Fibroblast of the aortic adventitia (primary cell): ENCODE measurements at places on chromosomes 7 and 10.

GRCh38 chr7:31896925-31897324, 173.3 kb downstream of the PDE1C start:
- no peak for DNase-seq

DNA sequence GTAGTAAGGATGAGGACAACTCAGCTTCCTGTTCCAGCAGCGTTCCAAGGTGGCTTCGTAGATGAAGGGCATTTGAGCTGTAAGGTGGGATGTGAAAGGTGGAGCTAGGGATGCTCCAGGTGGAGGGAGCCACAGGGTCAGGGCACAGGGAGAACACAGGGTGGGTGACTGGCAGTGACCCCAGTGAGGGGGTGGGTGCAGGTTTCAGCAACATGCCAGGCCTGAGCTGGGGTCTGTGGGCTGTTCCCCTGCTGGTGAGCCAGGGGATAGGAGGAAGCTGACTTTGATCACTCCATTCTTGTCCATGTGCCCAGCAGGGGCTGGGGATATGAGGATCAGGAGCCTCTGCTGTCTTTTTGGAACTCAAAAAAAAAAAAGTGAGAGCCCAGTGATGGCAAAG, 33.2 kb downstream of the CDH23 start:
- no peak for DNase-seq

DNA sequence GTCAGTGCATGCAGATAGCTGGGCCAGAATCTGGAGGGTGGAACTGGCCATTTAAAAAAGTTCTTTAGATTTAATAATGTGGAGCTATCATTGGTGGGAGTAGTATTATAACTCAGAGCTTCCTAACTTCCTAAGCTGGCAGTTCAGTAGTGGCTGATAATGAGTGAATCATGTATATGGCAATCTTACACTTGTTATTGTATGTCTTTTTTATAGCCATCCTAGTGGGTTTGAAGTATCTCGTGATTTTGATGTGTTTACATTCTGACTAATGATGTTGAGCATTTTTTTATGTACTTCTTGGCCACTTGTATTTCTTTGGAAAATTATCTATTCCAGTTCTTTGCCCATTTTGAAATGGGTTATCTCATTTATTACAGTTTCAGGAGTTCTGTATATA, 15.4 kb downstream of the TFAM start:
- peak; percentile 23 for DNase-seq

DNA sequence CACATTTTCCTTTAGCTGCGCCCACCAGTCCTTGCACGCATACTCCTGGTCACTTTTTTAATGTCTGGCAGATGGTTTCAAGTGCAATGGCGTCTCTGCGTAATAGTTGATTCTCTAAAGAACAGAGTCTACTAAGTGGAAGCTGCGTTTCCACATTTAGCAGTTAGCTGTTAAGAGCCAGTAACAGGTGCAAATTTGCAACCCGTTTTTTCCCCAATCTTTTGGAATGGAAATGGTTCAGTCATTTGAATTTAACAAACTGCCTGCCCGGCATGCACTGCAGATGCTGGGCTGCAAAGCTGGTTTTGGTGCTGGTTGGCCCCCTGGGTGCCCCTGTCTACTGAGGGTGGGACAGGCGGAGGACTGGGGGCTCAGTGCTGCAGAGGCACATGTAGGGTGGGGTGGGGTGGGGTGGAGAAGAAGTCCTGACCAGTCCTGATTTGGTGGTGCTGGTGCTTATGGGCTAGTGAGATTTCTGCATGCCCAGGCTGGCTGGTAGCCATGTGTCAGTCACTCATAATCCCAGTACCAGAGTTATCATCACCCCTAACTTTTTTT, 43.9 kb downstream of the CUX1 start:
- DNase-seq, result no peak

GRCh38 chr7:142468871-142469665, 211.2 kb upstream of the PRSS58 start:
- DNase-seq, result no peak

DNA sequence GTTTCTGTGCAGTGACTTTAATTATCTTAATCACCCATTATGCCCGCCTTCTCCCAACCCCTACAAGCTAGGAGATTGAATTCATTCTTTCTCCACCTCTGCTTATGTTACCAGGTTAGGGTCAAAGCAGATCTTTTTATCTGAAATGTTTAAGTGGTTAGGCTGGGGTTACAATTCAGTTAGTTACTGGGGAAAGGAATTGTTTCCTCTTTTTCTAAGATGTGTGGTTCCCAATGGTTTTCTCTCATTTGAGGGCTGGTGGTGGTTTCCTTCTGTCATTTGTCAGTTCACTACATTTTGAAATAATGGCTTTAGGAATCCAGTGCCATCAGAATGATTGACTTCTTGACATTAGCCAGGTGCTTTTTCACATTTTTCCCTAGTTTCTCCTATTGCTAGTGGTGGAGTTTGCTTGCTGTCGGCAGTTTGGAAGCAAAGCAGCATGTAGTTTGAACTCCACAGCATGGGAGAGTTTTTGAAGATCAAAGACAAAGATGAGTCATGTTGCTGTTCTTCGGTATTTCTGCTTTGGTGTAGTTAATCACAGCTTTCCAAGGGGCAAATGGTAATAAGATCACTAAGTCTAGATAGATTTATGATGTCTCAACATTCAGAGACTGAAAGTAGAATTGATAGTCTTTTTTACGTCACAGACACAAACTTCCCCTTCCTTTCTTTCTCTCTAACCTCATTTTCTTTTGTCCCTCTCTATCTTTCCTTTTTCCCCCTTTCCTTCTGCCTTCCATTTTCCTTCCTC, 168.2 kb downstream of the SND1 start:
- DNase-seq, result peak; percentile 57

- DNase-seq, result no peak
Measured at GRCh38 chr10:51905032-51905431, 205.6 kb upstream of the CSTF2T start.

- peak; percentile 19 for DNase-seq
Measured at GRCh38 chr7:95772298-95772770, at the start of gene DYNC1I1. Gene DYNC1I1 (plus strand): TSS chr7:95772554. CDS start chr7:95804730, 32,176 bp downstream.

- DNase-seq, result no peak
Measured at GRCh38 chr7:42593860-42594259, 318.0 kb downstream of the C7orf25 start.

DNA sequence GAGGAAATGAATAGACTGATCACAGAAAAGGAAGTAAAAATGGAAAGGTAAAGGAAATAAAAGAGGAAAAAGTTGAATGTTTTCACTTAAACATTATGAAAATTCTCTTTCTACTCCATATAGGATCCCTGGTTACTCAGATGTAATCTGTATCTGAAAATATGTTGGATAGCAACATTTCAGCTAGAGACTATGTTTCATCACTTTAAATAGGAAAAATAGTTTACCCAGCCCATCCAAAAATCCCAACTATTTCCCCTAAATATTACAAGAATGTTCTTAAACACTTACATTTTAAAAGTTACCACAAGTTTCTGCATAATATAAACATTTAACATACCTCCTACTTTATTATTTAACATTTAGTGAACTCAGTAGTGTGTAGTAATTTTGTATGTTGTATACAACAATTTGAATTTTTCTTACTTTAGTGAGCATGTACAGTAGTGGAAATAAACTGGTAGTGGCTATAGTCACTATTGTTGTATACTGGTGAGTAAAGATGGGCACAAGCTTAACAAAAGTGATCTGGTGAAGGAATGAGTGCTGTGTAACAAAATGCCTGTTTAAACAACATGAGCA, 27.1 kb downstream of the SLF2 start:
- peak; percentile 23 for DNase-seq

- no peak for DNase-seq
Measured at GRCh38 chr10:8039321-8039881, 15.1 kb upstream of the GATA3 start.

DNA sequence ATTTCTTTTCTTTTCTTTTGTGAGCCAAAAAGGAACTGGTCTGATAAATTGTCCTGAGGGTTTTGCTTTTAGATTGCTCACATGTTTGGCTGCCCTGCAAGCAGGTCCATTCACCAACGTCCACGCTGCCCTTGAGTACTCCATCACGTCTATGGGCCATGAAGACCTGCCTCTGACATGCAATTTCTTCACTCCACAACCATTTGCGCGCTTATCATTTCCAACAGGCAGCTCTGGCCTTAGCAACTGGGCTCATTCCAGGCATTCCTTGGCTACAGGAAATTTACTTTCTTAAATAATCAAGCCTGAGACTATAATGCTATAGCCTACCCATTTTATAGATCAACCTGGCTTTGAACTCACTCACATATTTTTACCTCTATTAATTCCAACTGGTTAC, 408.3 kb upstream of the C7orf33 start:
- no peak for DNase-seq

DNA sequence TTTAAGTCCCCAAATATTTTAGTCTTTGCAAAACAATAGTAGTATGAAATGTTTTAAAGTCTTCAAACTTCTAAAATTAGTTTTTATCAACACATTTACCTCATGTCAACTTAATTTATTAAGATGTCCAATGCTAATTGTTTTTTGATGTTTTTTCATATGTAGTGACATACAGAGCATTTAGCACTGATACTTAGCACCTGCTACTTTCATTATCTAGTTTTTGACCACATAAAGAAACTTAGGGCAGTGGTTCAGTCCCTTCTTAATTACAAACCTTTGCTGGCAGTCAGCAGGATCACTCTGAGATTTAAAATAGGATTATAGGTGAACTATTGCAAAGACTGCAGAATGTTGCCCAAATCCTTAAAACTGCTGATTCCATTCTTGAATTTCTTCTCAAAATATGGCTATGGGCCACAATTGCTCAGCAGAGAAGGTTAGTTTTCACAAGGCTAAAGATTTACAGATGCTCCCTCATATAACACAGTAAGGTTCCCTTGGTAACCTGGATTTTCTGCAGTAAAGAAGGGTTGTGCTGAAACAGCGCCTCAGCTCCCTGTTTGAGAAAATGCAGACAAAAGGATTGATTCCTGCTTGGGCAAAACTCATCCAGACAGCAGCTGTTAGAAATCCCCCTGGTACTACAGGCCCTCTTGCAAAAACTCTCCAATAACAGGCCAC, 3.4 kb downstream of the GPR85 start:
- DNase-seq, result no peak

- DNase-seq, result no peak
Measured at GRCh38 chr7:122984021-122984420, 11.5 kb downstream of the TAS2R16 start.

GRCh38 chr10:132205650-132206376, 19.1 kb downstream of the DPYSL4 start:
- DNase-seq, result no peak

GRCh38 chr10:130021383-130021950, 57.4 kb upstream of the EBF3 start:
- DNase-seq, result peak; percentile 93

GRCh38 chr10:14074062-14074884, 256.5 kb downstream of the FRMD4A start:
- peak; percentile 100 for DNase-seq

DNA sequence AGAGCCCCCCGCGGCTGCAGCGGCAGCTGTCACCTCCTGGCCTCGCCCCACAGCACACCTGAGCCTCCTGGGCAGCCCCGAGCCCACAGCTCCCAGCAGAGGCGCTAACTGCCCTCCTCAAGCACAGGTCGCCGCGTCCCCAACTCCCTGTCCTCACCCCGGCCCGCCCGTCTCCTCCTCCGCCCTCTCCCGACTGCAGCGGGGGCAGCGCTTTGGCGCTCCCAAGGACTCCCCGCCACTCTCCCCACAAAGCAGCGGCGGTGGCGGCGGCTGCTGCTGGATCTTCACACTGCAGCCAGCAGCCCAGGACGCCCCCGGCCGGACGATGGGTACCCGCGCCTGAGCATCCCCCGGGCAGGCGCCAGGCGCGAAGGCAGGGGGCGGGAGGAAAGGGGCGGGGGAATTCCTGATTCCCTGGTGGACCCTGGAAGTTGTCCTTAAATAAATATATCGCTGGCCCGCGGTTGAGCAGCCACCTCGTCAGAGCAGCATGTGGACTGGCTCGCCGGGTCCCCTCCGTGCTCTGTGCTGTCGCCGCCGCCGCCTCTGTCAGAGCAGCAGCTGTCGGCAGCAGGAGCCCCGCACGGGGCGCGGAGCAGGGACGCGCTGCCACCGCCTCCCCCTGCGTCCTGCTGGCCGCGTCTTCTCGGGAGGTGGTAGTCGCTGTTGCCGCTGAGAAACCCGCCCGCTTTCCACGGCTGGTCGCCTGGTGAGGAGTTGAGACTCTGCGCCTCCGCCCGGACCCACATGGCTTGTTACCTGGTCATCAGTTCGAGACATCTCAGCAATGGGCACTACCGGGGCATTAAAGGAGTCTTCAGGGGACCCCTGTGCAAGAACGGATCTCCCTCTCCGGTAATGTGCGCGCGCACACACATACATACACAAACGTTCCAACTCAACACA, at the start of gene ZNF804B:
Gene ZNF804B, plus strand, starts transcription at position 471 of the 906 bp plus-strand sequence. Its CDS starts 277 bp downstream, at position 748.
- no peak for DNase-seq

- peak; percentile 69 for DNase-seq
Measured at GRCh38 chr10:71608819-71609768, 110.5 kb downstream of the C10orf105 start.

DNA sequence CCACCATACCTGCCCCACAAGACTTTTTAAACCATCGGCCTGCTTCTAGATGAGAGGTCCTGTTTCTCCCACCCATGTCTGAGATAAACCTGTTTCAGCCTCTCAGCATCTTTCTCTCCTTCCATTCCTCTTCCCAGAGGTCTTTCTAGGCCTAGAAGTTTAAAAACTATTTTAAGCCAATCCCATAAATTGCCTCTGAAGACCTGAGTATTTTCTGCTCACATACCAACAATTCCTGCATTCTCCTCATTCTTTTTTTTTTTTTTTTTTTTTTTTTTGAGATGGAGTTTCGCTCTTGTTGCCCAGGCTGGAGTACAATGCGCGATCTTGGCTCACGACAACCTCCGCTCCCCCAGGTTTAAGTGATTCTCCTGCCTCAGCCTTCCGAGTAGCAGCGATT, 262.9 kb upstream of the AUTS2 start:
- DNase-seq, result no peak

- DNase-seq, result no peak
Measured at GRCh38 chr10:95395947-95396449, 105.2 kb upstream of the PDLIM1 start.

DNA sequence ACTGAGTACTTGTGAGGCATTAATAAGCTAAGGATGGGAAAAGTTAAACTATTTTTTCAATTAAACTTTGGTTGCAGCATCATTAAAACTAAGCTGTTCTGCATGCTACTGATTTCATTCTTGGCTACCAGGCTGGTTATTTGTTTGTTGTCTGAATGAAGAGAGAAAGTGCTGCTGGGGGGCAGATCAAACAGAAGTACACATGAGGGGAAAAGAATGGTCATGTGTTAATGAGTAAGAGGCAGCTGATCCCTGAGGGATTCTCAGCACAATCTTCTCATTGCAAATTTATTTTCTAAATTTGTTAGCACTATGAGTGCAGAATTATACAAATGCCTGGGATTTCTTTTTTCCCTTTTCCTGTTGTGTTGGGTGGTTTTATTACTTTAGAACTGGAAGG, 213.2 kb upstream of the HPS1 start:
- no peak for DNase-seq

- DNase-seq, result no peak
Measured at GRCh38 chr10:54749623-54750022, 51.4 kb downstream of the PCDH15 start.

- no peak for DNase-seq
Measured at GRCh38 chr10:6726924-6727323, 146.8 kb upstream of the PRKCQ start.

DNA sequence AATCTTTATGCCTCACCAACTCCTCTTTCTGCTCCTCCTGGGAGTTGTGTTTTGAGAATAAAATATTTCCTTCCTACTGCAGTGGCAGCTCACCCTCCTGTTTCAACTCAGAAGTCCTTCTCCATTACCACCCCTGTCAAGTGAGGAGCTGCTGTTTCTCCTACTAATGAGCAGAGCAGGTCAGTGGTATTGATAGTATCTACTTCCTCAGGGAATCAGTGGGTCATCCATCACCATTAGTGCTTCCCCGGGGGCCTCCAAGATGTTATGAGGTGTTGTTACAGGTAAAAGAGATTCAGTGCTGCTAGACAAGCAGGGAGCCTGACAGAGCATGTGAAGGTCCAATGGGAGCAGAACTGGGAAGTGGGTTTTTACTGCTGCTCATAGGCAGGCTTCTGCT, 795.2 kb downstream of the REEP3 start:
- no peak for DNase-seq
